ENCODE measurements at places on chromosomes 5 and 9.

DNA sequence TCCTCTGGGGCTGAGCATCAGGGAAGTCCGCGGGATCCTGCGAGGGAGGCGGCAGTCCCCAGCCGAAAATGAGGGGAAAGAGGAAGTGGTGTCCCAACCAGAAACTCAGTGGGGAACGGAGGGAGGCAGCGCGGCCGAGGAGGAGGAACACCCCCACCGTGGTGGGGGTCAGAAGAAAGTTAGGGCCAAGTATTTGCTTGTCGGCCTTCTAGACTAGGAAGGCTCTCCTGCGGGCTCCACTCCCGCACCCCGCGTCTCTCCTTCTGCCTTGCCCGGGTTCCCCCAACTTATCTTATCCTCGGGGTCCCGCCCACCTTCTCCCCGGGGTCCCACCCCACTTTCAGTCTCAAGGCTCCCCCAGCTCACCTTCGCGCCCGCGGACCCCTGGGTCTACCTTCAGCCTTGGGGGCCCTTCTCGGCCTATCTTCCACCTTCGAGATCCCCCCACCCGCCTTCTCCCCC lies 557 bp upstream of the PHF2 start:
- peak; percentile 18 for DNase-seq

GRCh38 chr5:168216989-168217388 lies 74.5 kb upstream of the WWC1 start:
- no peak for DNase-seq

GRCh38 chr5:122941737-122942136 lies 94.8 kb downstream of the PPIC start:
- no peak for DNase-seq

DNA sequence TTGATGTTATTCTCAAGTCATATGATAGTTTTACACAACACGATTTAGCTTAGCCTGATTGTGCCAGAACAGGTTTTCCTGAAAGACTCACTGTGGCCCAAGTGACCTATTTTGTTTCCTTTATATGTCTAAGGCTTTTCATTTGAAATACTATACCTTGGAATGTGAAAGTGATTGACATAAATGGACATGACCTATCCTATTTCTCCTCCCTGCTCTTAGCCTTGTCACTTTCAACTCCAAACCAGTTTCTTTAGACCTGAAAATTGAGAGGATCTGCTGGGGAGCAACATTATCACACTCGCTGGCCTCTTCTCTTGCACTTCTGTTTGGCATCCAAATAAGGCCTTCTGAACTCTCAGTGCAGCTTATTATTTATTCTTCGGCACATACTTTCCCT lies 496.8 kb downstream of the MAT2B start:
- DNase-seq: no peak

DNA sequence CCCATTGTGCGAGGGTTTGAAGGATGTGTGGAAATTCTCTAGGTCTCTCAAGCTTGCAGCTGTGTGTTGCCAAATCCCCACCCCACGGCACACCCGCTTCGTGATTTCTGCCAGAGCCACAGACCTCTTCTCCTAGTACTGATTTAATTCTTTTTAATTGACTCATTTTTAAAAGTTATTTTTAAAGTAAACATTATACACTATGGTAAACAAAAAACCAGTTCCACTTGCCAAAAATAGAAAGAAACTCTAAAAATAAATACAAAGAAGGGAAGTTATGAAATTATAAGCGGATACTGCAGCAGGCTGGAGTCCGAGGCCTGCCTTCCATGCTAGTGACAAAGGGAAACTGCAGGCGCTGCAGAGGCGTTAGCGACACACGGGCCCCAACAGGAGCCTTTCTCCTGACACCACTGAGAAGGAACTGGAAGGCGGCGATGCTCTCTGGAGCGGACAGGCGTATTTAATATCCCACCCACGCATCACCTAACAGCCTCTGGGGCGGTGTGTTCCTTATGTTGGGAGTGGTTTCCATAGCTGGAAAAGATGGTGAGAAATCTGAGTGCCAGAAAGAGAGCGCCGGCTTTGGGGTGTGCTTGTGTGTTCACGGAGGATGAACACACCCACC lies 122.5 kb downstream of the COL23A1 start:
- no peak for DNase-seq

DNA sequence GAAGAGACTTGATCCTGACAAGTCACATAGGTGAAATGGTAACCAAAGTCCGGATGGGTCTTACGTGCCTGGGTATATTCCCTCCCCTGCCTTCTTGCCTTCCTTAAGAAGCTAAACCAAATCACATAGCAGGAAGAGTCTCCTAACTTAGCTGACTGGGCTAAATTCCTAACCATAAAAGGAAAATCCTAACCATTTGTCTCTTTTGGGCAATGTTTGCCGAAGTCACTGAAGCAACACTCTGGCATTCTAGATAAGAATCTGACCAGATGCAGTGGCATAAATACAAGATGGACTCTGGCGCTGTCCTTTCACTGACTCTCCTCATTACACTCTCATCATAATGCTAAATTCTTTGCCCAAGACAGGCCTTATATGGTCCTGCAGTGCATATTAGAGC lies 625.5 kb upstream of the RORB start:
- no peak for DNase-seq

GRCh38 chr5:90553711-90554110 lies 4.9 kb upstream of the ADGRV1 start:
- no peak for DNase-seq

- peak; percentile 43 for DNase-seq
Observed at GRCh38 chr5:105587963-105588662, 2025.5 kb upstream of the NUDT12 start.

GRCh38 chr9:137482094-137482781 lies 23.1 kb upstream of the NSMF start:
- peak; percentile 92 for DNase-seq

- DNase-seq: peak; percentile 5
Observed at GRCh38 chr9:21336457-21336856, 1.3 kb upstream of the KLHL9 start.

DNA sequence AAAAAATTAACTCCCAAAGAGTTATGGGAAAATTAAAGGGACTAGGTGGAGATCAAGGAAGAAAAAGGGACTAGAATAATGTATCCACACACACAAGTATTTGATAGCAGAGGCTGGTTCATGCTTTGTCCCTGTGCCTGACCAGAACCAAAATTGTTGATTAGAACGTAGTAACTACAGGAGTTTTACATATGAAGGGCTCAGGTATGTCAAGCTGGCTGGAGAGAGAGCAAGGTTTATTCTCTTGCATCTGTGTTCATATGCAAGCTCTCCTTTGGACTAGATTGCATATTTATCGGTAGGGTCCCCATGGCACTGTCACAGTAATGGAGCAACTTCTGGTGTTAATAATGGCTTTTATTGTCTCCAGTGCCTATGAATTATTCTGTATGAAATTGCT lies 239.9 kb upstream of the TRPM3 start:
- DNase-seq: no peak

DNA sequence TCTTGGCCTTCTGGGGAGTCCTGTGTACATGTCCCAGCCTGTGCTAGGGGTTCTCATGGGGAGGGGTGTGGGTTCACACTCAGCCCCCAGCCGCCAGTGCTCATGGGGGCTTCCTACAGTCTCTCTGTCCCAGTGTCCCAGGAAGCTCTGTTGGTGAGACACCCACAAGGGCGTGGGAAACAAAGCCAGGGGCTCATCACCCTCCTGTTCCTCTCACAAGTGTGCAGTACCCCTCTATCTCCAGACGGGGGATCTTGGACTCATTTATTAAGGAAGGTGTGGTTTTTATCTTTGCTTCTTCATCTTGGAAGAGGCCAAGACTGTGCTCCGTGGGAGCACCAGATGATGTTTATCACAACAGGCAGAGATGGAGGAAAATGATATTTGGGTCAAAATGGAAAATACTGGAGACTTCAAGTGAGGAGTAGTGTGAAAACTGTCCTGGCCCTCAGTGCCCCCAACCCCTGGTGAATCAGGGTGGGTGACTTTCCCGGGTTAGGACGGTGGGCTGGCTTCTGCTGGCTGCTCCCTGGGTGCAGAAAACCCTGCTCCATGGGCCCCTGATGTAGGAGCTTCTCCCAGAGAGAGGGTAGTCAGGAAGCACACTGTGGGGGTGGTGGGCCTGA lies 15.2 kb downstream of the TMEM171 start:
- no peak for DNase-seq

- DNase-seq: peak; percentile 49
Observed at GRCh38 chr5:66498791-66499207, 97.4 kb upstream of the MAST4 start.

DNA sequence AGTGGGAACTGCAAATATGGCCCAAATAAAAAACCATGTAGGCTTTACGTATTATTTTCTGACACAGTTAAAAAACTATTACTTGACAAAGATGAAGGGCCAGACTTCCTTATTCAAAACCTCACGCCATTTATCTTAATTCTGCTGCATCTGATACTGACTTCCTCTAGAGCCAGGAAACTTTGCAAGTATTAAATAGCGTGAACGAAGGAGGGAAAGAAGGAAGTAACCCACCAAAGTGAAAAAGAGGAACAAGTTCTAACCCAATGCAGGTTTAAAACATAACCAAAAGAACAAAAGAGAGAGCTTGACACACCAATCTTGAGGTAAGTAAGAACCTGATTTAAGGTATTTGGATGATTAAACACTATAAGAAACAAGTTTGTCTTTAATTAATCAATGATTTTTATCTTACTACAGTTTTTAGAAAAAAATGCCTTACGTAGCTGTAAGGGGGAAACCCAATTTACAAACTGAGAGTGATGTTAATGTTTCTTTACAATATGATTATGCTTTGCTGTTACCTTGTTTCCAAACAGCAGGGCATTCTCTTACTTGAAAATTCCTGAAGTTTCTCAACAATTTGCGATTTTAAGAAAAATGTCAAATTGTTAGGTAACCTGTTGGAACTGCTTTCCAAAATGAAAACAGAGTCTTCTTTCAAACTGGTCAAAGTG lies at the start of gene GAPT:
GAPT (plus strand) TSS at position 220 of the 677 bp plus-strand sequence. CDS start 3,102 bp downstream, outside the sequence.
- no peak for DNase-seq
